ENCODE measurements at places on chromosomes 12 and 14.

GRCh38 chr12:119024356-119024755 lies 43.0 kb downstream of the SRRM4 start:
- DNase-seq = no peak

GRCh38 chr12:116426391-116427136 lies 132.6 kb upstream of the MAP1LC3B2 start:
- no peak for DNase-seq

DNA sequence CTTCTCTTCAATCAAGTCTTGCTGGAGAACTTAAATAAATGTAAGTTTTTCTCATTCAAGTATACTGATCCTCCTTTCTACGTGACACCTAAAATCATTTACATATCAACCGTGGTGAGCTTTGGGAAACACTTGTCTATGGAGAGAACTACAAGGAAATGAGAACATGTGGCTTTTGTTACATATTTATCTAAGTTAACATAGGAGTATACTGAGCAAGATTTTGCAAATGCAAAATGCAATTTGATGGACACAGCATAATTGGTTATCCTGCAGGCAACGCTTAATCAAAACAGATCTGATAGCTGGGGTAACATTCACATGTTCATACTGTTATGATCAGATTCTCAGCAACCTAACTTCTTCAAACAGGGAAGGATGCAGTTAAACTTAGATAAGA lies 376.3 kb downstream of the TMEM132D start:
- DNase-seq = no peak

- DNase-seq = no peak
Observed at GRCh38 chr14:63863004-63863403, 10.2 kb downstream of the SYNE2 start.

All from SK-N-DZ (cell line).